HEK293T (cell line): ENCODE measurements at places on chromosomes 1 and 21.

- DNase-seq: no peak
These were observed 141.2 kb upstream of the CD34 start for GRCh38 chr1:208052135-208052534.

- no peak for DNase-seq
These were observed 12.7 kb upstream of the CD101 start for GRCh38 chr1:116988908-116989307.

GRCh38 chr1:59333626-59334277 lies 36.9 kb downstream of the FGGY start:
- DNase-seq: no peak

DNA sequence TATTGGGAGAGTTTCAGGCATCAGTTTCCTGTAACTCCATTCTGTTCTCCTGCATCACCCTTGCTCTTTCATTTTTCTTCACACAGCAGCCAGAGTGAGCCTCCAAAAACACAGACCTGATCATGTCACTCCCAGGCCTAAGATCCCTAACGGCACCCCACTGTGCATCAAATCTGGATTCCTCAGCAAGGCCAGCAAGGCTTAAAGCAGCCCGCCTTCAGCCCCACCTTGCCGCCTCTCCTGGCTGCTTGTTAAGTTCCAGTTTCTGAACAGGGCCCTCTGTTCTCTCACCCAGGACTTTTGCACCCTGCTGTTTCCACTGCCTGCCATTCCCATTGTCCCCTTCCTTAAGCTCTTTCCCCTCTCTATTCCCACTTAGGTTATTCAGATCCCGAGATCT lies 29.3 kb downstream of the C1orf116 start:
- no peak for DNase-seq

GRCh38 chr1:41806472-41807155 lies 112.1 kb downstream of the HIVEP3 start:
- no peak for DNase-seq

GRCh38 chr1:6485168-6486101 lies 6.0 kb downstream of the PLEKHG5 start:
- DNase-seq: no peak

GRCh38 chr1:185158800-185159199 lies 1.8 kb downstream of the SWT1 start:
- DNase-seq: no peak

- DNase-seq: no peak
These were observed 256.5 kb downstream of the PAPPA2 start for GRCh38 chr1:176719447-176719846.

- DNase-seq: peak; percentile 71
These were observed 32.1 kb downstream of the CD244 start for GRCh38 chr1:160830321-160831153.

GRCh38 chr1:32859915-32860314 lies 10.8 kb downstream of the FNDC5 start:
- DNase-seq: no peak

- DNase-seq: no peak
These were observed 35.8 kb upstream of the CR2 start for GRCh38 chr1:207418351-207418750.

DNA sequence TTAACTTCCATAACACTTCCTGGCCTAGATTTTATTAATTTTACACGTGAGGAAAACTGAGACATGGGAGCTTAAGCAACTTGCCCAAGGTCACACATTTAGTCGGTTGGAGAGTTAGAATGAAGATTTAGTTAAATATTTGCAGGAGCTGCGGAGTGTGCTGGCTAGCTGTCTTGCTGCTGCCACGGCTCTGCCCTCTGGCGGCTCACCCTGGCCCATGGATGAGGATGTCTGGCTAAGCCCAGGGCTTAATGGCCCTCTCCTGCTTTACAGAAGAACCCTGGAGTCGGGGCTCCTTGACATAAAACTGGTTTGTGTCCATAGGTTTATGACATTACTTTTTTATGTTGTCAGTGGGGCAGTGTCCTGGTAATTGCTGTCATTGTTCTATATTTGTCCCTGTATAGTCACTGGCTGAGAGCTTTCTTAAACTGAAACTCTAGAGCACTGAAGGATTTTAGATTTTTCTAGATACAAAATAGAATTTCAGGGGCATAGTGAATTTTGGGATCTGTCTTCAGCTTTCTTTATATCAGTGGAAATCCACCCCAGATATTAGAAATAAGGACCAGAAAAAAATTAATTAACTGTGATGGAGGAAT lies 88.9 kb upstream of the WLS start:
- peak; percentile 80 for DNase-seq

DNA sequence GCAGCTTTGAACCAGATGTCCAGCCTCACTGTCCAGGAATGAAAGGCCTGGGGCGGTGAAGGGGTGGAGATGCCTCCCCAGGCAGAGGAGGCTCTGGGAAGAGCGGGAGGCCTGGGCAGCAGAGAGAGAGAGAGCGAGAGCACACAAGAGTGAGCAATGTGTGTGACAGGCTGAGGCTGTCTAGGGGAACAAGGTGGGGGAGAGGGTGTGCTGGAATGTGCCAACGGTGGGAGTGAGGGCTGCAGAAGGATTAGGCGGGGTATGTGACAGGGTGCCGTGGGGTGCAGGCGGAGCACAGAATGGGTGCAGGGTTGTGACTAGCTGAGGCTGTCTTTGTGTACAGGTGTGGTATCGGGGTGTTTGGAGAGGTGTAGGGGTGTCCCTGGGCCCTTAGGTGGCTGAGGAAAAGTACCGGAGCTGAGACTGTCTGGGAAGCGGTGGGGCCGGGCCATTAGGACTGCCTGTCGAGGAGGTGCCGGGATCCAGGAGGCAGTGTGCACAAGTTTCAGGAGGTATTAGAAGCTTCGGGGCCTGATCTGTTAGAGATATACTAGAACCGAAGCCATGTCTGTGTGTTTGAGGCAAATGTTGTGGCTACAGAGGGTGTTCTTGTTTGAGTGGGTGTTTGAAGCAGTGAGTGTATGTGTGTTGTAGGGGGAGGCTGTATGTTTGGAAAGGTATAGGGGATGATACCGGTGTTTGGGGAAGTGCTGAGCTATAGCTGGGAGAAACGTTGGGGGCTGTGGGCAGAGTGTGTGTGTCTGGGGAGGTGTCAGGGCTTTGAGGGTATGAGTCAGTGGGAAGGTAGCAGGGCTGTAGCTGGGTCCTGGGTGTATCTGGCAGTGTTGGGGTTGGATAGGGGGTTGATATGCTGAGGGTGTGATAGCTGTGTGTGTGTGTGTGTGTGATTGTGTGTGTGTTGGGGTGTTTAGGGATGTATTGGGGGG lies 9.1 kb downstream of the AHDC1 start:
- DNase-seq: no peak

DNA sequence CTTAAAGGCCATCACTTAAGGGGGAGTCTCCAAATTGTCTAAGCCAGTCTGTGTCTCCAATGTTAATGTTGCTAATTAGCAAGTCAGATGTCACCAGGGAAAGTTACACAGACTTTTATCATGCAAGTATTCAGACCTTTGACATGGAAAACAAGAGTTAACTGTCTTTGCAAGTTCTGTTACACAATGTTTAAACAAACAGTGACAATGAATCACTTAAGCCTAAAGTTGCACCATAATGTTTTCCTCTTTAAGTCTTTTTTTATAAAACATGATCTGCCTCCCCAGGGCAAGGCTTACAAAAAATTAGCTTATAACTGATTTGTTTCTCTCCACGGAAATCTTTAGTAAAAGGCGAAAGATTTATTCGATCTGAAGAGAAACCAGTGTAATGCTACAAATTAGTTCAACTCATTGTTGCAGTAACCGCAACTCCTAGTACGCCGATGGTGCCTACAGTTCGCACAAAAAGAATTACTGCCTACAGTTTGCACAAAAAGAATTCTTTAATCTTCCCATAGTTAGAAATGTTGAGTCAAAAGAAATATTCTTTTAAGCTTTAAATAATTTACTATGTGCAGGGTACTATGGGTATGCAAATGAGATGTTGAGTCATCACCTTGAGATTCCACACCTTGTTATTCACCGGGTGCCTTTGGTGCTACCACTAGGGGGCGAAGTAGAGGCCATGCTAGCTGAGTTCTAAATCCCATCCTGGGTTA lies 45.3 kb downstream of the HHAT start:
- peak; percentile 90 for DNase-seq

- DNase-seq: no peak
These were observed 964.6 kb upstream of the B3GALT2 start for GRCh38 chr1:194151056-194151455.

DNA sequence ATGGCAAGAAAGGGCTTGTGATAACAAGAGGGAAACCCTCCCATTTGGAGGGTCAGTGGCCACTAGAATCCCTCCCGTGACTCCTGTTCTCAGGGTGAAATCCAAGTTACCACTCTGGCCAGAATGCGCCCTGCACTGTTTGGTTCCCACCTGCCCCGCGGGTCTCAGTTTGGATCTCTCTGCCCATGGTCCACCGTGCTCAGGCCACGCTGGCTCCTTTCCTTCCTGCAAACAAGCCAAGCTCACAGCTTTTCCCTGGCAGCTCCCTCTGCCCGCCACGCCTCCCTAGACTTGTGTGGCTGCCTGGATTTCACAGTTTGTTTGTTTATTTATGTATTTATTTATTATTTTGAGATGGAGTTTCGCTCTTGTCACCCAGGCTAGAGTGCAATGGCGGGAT lies 179.5 kb upstream of the VAMP3 start:
- no peak for DNase-seq

GRCh38 chr1:215710036-215710898 lies 143.2 kb downstream of the KCTD3 start:
- peak; percentile 66 for DNase-seq

DNA sequence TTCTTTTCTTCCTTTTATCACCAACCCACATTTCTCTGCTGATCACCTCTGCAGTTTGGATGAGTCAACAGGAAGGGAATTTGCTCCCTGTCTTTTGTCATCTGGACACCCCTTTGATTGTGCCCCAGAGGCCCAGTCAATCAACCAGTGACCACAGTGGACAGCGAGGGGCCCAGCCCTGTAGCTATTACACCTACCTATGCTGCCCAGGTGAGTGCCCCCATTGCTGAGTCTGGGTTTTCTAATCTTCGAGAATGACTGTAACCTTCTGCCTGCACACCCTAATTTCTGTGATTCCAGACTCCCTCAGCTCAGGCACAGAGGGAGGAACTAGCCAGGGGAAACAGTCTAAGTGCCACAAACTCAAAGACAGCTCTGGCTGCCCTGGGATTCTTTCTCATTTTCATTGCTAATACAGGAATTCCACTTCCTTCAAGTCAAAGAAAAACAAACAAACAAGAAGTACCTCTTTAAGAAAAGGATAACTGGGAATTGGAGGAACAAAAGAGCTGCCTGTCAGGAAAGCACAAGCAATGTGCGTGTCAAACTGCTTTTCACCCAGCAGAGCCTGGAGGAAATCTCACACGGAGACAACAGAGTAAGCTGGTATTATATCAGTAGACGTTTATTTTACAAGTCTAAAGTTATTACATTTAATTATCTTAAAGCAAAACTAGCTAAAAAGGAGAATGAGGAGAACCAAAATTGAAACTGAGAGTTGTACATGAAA lies 311.1 kb downstream of the AJAP1 start:
- no peak for DNase-seq

GRCh38 chr1:200042119-200042551 lies 14.6 kb downstream of the NR5A2 start:
- no peak for DNase-seq

DNA sequence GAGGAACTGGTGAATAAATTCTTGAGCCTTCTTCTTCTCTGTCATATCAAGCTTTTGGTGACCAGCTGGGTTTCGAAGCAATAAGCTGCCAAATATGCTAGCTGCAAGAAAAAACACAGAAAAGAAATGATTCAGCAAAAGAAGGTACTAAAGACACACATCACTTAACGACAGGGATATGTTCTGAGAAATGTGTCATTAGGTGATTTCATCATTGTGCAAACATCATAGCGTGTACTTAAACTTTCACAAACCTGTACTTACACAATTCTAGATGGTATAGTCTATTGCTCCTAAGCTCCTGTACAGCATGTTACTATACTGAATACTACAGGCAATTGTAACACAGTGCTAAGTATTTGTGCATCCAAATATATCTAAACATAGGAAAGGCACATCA lies 2.9 kb upstream of the MTF1 start:
- no peak for DNase-seq

- DNase-seq: no peak
These were observed 16.8 kb downstream of the RAP1GAP start for GRCh38 chr1:21652101-21652936.

DNA sequence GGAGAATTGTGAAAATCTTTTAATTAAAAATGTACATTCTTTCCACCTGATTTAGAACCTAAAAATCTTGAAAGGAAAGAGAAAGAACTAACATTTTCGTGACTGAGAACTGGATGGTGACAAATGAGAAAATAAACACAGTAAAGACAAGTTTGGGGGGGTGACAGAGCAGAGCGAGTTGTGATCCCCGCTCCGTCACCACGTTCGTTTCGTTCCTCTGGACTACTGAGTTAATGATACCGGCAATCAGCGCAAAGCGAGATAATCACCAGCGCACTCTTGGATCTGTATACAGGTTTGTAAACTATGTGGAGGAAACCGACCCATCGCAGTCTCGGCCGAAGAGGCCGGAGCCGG lies 31.2 kb upstream of the CFAP126 start:
- no peak for DNase-seq

- DNase-seq: no peak
These were observed at the start of gene MMEL1 for GRCh38 chr1:2632561-2633361. Gene MMEL1, minus strand, starts transcription at chr1:2633016. Its CDS starts 3,532 bp downstream, at chr1:2629484.

GRCh38 chr1:42370876-42371549 lies 9.6 kb upstream of the RIMKLA start:
- no peak for DNase-seq

- DNase-seq: no peak
These were observed 877 bp downstream of the IRF2BP2 start for GRCh38 chr1:234608911-234609690.

GRCh38 chr1:156176610-156177210 lies 17.2 kb upstream of the SLC25A44 start:
- no peak for DNase-seq

DNA sequence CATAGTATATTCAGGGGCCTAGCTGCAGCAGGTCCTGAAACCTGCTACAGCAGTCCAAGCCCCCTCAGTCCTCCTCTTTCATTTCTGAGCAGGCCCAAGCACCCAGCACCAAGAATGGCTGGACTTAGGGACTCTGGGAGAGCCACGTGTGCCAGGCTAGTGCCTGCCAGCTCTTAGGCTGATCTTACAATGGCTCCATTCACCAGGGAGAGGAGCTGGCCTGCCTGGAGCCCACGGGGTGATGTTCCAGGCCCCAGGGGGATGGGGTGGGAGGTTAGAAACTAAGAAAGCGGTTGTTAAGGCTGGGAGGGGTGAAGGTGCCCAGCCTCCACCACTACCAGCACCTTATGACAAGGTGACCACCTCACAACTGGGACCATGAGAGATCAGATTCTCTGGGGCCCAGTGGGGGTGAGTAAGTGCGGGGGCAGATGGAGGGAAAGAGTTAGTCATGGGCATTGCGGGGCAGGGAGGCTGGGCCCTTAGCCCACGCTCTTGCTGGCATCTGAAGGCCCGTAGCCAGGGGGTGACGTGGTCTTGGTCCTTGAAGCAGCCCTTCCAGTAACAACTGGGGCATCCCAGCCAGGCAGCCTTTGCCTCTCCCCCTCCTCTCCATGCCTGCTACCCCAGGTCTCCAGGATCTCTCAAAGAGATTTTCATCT lies 30.3 kb upstream of the CLIC4 start:
- DNase-seq: no peak
